ENCODE measurements at places on chromosomes 3 and 15.

- DNase-seq: no peak
Observed at GRCh38 chr3:32817558-32818228, at the start of gene TRIM71. TSS of gene TRIM71 (plus strand) at chr3:32817997. CDS start at chr3:32818081, 84 bp downstream.

DNA sequence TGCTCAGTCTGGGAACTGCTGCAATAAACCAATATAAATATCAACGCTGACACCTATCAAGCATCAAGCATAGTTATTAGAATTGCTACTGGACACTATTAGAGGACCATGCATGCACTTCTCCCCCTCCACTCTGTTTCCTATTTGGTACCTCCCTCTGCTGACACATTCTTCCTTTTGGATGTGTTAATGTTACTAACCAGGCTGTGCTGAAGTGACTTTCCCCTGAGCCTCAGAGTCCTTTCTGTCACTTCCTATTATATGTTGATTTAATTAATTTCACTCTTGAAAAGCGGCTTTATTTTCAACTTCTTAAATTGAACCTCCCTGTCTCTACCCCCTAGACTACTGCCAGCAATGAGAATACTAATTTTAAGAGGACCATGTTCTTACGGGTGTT lies 379.1 kb downstream of the MCTP2 start:
- no peak for DNase-seq

DNA sequence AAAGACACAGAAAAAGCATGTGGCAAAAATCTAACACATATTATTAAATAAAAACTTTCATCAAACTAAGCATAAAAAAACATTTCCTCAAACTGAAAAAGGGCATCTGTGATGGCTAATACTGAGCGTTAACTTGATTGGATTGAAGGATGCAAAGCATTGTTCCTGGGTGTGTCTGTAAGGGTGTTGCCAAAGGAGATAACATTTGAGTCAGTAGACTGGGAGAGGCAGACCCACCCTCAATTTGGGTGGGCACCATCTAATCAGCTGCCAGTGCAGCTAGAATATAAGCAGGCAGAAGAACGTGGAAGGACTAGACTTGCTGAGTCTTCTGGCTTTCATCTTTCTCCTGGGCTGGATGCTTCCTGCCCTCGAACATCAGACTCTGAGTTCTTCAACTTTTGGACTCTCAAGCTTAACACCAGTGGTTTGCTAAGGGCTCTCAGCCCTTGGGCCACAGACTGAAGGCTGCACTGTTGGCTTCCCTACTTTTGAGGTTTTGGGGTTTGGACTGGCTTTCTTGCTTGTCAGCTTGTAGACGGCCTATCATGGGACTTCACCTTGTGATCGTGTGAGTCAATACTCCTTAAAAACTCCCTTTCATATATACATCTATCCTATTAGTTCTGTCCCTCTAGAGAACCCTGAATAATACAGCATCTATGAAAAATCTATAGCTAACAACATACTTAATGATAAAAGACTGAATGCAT lies 45.4 kb downstream of the DAZL start:
- DNase-seq: no peak

DNA sequence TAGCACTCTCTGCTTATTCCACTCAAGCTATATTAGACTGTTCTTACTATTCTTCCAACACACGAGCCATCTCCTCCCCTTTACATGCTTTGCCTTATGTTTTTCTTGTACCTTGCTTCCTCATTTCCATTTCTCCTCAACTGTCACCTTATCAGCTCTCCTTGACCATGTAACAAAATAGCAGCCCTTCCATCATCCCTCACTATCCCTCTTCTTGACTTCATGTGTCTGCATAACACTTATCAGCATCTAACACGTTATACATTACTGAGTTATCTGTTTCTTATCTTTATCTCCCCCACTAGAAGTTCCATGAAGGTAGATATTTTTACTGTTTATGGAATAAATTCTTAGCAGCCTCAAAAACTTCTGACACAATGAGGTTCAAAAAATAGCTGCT lies 45.3 kb downstream of the TRPM7 start:
- no peak for DNase-seq

- DNase-seq: peak; percentile 60
Observed at GRCh38 chr3:12984023-12984823, 89.0 kb downstream of the IQSEC1 start.

- no peak for DNase-seq
Observed at GRCh38 chr3:23312866-23313265, 109.7 kb downstream of the UBE2E2 start.

DNA sequence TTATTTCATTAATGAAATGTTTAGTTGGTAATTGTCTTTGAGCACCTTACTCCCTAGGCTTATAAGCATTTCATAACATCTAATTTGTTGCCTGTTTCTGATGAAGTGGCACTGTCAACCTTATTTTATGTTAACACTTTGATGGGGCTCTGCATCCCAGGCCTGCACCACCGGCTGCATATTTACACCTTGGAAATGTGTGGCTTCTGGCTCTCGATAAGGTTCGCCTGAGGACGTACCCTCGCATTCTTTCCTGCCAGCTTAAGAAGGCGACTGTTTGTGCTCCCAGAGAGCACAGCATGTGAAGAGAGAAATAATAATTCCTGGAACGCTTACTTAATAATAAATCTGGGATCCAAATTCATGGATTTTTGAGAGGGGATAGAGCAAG lies 763.3 kb upstream of the CFAP20DC start:
- DNase-seq: no peak

- no peak for DNase-seq
Observed at GRCh38 chr3:173936316-173936715, 538.8 kb downstream of the NLGN1 start.

GRCh38 chr15:96388673-96389072 lies 58.2 kb downstream of the NR2F2 start:
- no peak for DNase-seq

All from inflammatory macrophage treated with lipopolysaccharide for 4 hours (primary cell).